NCI-H1417 treated with DMSO at 0.1 percent for 48 hours (cell line): ENCODE measurements at places on chromosomes 6 and 20.

GRCh38 chr6:143363299-143363698 is 87.2 kb downstream of the ADAT2 start:
- DNase-seq, result no peak

GRCh38 chr6:48136856-48137255 is 25.9 kb upstream of the PTCHD4 start:
- no peak for DNase-seq

GRCh38 chr6:27771235-27771634 is 141.0 kb downstream of the OR2B2 start:
- no peak for DNase-seq

GRCh38 chr6:148461986-148462577 is 119.4 kb downstream of the SASH1 start:
- no peak for DNase-seq

GRCh38 chr20:44731657-44732056 is 14.0 kb upstream of the KCNK15 start:
- no peak for DNase-seq

- no peak for DNase-seq
These were observed 49.1 kb downstream of the NFATC2 start for GRCh38 chr20:51493346-51493791.

DNA sequence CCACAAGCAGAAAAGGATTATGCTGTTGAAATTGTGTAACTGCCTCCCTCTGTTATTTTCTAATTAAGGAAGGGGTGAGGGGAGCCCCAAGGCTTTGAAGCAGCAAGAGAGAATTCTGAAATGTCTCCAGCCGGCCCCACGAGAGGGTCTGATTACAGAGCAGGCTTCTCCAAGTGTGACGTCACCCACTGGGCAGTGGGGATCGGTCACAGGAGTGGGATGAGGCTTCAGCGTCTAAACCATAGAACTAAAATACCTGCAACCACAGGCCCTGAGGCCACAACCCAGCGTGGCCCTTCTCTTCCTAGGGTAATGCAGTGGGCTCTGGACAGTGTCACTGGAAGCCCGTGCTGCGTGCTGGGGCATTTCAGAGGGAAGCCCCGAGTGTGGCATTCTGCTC is 38.6 kb upstream of the APCDD1L start:
- DNase-seq, result no peak

DNA sequence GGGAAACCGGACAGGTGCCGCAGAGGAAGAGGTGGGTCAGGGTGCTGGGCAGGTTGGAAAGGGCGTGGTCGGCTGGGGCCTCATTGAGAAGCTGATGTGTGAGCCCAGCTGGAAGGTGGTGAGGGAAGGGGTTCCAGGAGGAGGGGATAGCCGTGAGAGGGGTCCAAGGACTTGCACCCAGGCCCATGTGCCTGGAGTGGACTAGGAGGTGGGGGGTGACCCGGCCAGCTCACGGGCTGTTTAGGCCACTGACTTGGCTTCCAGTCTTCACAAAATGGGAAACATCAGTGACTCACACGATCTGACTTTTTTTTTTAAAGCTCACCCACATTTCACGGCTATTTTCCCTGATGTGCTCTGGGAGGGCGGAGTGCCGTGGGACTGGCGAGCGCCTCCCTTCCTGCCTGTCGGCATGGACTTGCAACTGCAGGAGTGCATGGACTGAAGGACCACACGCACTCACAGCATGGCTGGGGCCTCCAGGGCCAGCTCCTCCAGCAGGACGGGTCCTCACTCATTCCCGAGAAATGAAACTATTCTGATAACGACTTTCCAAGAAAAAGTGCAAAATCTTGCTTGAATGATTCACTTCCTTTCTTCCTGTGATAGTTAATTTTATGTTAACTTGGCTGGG is 13.5 kb upstream of the PDE10A start:
- no peak for DNase-seq

- DNase-seq, result no peak
These were observed 1153.1 kb upstream of the GJE1 start for GRCh38 chr6:140979642-140980091.

- DNase-seq, result no peak
These were observed 120.1 kb downstream of the IRF4 start for GRCh38 chr6:511488-512137.

GRCh38 chr20:13817342-13817741 is 32.5 kb downstream of the NDUFAF5 start:
- no peak for DNase-seq

DNA sequence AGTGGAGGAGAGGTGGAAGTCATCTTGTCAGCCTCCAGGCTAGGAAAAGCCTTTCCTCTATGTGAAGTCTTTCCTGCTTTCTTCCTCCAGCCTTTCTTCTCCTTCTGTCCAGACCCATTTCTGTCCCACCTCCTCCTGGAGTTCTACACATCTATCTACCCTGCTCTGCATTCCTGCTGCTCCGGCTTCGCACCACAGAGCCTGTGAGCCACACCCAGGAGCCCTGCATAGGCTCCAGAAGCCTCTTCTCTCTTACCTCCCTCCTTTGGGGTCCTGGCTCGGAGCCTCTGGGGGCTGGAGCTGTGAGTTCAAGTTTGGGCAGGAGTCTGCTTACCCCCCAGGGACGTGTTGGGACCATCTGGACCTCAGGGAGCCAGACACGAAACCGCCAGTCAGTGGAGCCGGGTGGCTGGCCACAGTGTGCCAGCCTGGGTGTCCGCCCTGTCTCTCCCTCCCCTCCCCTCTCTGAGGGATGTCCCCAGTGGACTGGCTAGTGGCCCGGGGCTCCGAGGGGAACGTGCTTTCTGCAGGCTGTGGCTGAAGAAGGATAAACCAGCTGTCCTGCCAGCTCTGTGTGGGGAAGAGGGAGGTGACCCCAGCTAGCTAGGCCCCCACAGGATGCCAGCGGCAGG is 99.2 kb downstream of the VEGFA start:
- no peak for DNase-seq

GRCh38 chr20:2302384-2303060 is 6.7 kb downstream of the TGM3 start:
- no peak for DNase-seq

DNA sequence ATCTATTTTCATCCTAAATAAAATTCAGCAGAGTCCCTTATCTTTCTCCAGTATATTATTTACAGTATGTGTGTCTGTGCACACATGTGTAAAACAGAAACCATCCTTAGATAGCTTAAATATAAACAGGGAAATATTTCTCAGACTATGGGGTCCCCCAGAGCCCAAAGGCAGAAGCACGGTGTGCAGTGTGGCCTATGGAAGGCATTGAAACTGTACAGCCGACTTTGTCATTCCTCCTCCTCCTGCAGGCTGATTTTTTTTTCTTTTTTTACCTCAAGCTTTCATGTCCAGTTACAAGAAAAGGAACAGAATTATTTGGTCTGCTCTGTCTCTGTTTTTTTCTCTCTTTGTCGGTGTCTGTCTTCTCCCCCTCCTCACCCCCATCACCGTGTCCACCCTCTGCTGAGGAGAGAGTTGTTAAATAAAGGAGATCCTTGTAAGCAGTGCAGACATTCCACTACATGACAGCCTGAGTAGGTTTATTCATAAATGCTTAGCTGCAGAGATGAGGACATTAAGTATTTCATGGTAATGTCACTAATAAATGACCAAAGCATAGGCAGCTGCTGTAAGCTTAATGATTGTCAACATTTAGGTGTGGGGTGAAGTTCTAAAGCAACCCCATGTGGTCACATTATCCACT is 31.8 kb upstream of the SLC35D3 start:
- DNase-seq, result no peak

GRCh38 chr20:20241976-20242375 is 125.9 kb upstream of the INSM1 start:
- DNase-seq, result no peak
